ENCODE measurements at places on chromosomes 7 and 10.

DNA sequence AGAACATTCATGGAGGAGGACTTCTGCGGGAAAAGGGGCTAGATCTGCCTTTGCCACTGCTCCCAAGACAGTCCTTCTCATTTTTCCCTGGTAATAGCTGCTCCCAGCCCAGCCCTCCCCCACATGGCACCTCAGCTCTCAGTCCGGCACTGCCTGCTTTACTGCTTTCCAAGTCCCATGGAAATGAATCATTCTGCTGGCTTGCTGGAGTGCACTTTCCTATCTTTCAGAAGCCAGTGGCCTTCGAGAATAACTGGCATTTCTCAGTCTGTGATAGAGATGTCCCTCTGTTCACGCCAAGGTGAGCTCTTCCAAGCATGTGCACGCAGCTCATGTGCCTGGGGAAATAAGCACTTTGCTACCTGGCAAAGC is 61.4 kb downstream of the SYPL1 start:
- DNase-seq: no peak

GRCh38 chr7:93258661-93259060 is 26.5 kb downstream of the VPS50 start:
- no peak for DNase-seq

DNA sequence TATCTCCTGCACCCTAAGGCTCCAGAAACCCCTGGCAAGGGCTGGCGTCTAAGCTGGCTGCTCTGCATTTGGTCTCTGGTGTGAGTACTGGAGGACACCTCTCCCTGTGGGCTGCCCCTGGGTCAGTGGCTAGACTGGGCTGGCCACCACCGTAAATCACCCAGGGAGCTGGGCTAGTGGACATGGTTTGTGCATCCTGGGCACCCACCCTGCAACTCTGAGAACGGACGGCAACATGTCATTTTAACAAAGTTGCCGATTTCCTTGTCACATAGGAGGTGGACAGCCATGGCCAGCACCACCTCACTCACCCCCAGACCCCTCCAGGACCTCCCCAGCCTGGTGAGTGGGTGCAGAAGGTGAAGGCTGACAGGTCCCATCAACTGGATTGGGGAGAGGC is 26.8 kb upstream of the PCBD1 start:
- no peak for DNase-seq

- no peak for DNase-seq
These were observed 15.4 kb downstream of the AKR1B1 start for GRCh38 chr7:134443396-134444070.

- no peak for DNase-seq
These were observed 2.5 kb upstream of the ALOX5 start for GRCh38 chr10:45371560-45371959.

- DNase-seq: no peak
These were observed 4.8 kb downstream of the RAMP3 start for GRCh38 chr7:45162311-45162845.
